DMS79 treated with DMSO at 0.1 percent for 48 hours (cell line): ENCODE measurements at places on chromosomes 2 and 18.

GRCh38 chr2:171522052-171522787, at the start of gene CYBRD1:
Gene CYBRD1, plus strand, starts transcription at chr2:171522474. Its CDS starts 72 bp downstream, at chr2:171522546.
- DNase-seq, result no peak

GRCh38 chr2:11865378-11865777, 118.9 kb downstream of the LPIN1 start:
- no peak for DNase-seq

DNA sequence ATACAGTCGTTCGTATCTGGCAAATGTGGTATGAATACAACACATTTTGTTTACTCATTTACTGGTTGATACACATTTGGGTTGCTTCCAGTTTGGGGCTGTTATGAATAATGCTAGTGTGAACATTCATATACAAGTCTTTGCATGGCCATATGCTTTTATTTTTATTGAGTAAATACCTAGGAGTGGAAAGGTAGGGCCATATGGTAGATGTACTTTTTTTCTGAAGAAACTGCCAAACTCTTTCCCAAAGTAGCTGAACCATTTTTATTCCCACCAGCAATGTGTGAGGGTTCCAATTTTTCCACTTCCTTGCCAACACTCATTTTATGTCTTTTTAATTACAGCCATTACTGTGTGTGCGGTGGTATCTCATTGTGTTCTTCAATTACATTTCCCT, 496.2 kb upstream of the NRXN1 start:
- DNase-seq, result no peak

DNA sequence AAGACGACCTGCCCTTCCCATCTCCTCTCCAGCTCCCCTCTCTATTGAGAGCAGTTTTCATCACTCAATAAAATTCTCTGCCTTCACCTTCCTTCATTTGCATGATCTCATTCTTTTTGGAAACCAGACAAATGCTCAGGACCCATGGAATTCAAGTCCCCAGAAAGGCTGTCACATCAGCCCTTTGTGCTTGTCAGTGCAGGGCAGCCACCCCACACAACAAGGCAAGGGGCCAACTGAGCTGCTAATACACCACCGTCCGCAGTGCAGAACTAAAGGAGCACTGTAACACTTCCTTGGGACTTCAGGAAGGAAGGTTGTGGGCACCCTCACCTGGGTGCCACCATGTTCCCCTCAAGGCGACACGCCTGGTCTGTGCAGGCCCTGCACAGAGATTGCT, 26.2 kb downstream of the MCEE start:
- no peak for DNase-seq

GRCh38 chr2:236164201-236164924, 3.8 kb downstream of the GBX2 start:
- DNase-seq, result no peak

- DNase-seq, result no peak
Measured at GRCh38 chr2:25375371-25375988, 33.8 kb upstream of the DNMT3A start.

- DNase-seq, result no peak
Measured at GRCh38 chr2:69255760-69256159, 131.3 kb downstream of the GFPT1 start.

- DNase-seq, result no peak
Measured at GRCh38 chr2:168948621-168949212, 47.6 kb downstream of the G6PC2 start.

- DNase-seq, result peak; percentile 64
Measured at GRCh38 chr18:48828194-48828545, 122.6 kb downstream of the SMAD7 start.

DNA sequence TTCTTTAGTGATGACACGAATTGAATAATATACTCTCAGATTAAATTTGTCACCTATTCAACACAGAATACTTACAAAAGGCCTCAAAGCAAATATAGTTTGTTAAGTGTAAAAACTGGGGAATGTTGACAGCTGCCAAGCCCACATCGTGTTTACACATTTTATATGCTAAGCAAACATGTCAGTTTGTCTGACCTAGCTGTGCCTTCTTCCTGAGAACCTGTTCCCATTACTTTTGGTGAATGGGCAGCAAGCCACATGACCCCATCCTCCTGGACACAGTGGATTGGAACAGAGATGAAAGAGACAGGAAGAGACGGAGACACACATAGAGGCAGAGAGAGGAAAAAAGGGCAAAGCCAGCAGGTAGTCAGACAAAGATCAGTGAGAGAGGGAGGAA, 22.9 kb upstream of the CUL3 start:
- no peak for DNase-seq

GRCh38 chr2:37344453-37345361, at the start of gene QPCT:
Gene QPCT, plus strand, starts transcription at chr2:37344630. Its CDS starts 102 bp downstream, at chr2:37344732.
- peak; percentile 62 for DNase-seq

DNA sequence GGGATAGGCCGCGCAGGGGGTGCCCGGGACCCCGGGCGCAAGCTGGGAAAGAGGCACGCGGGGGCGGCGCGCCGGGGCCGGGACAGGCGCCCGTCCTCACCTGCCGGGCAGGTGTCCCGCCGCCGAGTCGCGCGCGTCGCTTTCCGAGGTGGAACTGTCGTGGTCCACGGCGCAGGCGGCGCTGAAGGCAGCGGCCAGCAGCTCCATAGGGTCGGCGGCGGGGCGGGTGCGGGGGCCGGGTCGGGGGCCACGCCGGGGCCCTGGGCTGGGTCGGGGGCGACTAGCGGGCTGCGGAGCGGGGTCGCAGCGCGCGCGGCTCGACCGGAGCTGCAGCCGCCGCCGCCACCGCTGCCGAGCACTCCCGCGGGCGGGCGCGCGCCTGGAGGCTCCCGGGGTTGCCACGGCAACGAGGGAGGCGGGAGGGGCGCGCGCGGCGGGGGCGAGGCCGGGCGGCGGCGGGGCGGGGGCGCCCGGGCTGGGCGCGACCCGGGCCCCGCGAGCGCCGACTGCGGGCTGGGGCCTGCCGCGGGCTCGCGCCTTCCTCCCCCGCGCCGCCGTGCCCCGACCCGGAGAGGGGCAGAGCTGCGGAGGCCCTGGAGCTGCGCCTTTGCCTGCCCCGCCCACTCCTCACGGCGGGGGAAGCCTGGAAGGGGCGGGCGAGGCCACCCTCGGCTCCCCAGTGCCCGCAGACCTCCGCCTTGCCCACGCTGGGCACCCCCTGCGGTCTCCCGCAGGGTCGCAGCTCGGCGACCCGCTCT, 57.9 kb downstream of the SNORC start:
- no peak for DNase-seq
